ENCODE measurements at places on chromosomes 12 and 14. TPM values are rescaled to one million over a fixed set of nuclear protein-coding genes. Genes with fewer than 3 reads are reported as not detected.
A peak's percentile ranks its signal among the peaks of the same experiment; 100 is the strongest.

Gene VDR
- 13.1 TPM for total RNA-seq

DNA sequence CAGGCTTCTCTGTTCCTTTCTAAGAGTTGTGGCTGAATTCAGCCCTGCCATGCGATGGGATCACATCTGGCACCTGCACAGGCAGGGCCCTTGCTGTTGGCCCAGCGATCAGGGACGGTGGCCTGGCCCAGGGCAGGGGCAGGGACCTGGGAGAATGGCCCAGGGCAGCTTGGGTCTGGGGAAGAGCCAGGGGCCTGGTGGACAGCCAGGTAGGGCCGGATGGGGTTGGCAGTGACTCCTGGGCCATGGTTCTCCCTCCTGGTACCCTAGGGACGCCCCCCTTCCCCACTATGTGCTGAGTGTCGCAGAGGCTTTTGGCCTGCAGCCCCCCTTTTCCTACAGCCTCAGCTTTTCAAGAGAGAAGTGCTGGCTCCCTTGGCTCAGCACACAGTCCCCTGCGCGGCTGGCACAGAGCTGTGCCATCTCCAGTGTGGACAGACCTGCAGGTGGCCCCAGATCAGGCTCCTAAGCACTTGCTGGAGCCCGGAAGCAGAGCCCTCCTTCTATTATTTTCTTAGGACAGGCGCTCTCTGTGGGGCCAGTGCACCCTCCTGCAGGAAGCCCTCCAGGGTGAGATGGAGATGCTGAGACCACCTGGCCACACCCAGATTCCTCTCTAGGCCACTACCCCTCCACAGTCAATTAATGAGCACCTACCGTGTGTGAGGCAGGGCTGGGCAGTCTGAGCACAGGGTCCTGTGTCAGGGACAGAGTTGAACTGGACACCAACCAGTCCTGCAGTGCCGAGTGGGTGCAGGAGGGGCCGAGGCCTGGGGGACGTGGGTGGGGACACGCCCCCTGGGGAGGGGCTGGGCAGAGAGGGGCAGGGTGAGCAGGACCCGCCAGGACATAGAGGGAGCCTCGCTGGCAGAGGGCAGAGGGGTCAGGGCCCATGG lies 267.6 kb downstream of the ADGRD1 start:
- no peaks in the 10 kb centered on the region for H3K4me1 ChIP-seq
- H3K27ac ChIP-seq, result no peak overlapping the region
- H3K36me3 ChIP-seq, result no peaks in the 10 kb centered on the region
- H3K27me3 ChIP-seq, result no peaks in the 10 kb centered on the region
- H3K4me3 ChIP-seq, result no peak overlapping the region
- DNase-seq, result no peak

Gene SUPT16H
- total RNA-seq, result 13.5 TPM

- no peak overlapping the region for H3K4me3 ChIP-seq
- H3K27me3 ChIP-seq, result no peaks in the 10 kb centered on the region
- no peaks in the 10 kb centered on the region for H3K4me1 ChIP-seq
- no peaks in the 10 kb centered on the region for H3K36me3 ChIP-seq
- DNase-seq, result no peak
Observed at GRCh38 chr14:29042551-29042950, 276.0 kb downstream of the FOXG1 start.

Gene APOF
- not detected for total RNA-seq

GRCh38 chr12:68953536-68953935 lies 20.6 kb upstream of the CPM start:
- DNase-seq, result no peak
- H3K36me3 ChIP-seq, result no peaks in the 10 kb centered on the region
- H3K4me3 ChIP-seq, result no peak overlapping the region
- no peaks in the 10 kb centered on the region for H3K4me1 ChIP-seq
- no peaks in the 10 kb centered on the region for H3K27me3 ChIP-seq
- no peak overlapping the region for H3K27ac ChIP-seq

Gene ANKS1B
- 8.2 TPM for total RNA-seq

DNA sequence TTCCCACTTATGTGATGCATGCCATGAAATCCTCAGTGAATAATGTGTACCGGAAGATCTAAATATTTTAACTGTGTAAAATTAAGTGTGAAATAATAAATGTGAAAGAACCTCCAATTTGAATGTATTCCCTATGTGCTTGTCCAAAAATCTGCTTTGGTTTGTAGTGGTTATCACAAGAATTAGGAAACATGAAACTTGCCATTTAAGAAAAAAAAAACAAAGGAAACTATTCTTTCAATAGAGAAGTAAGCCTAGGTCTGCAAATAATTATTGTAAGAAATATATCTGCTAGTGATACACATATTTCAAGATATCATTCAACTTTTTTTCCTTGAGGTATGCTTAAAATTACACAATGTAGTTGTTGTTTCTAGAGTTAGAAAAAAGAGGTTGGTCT lies 500.4 kb downstream of the SLC6A15 start:
- H3K4me1 ChIP-seq, result no peaks in the 10 kb centered on the region
- no peaks in the 10 kb centered on the region for H3K27me3 ChIP-seq
- no peak overlapping the region for H3K4me3 ChIP-seq
- H3K27ac ChIP-seq, result no peak overlapping the region
- no peaks in the 10 kb centered on the region for H3K36me3 ChIP-seq

DNA sequence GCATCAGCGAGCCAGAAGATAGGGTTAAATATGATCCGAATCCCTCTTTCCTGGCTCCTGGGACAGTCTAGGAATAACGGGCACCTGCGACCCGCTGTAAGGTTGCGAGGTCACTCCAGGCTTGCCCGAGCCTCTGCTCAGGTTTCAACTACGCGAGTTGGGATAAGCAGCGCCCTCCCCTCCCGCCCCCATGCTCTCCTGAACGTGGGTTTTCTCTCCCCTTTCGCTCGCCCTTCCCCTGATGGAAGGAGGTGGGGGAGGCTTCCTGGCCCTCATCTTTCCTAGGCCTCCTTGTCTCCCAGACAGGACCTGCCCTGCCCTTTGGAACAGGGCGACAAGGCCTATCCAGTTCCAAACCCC lies 753 bp upstream of the ATP5MC2 start:
- no peak for DNase-seq
- no peaks in the 10 kb centered on the region for H3K27me3 ChIP-seq
- H3K4me3 ChIP-seq, result peak overlapping the region; percentile 74
- peaks cover 22% of the 10 kb centered on the region for H3K4me1 ChIP-seq

DNA sequence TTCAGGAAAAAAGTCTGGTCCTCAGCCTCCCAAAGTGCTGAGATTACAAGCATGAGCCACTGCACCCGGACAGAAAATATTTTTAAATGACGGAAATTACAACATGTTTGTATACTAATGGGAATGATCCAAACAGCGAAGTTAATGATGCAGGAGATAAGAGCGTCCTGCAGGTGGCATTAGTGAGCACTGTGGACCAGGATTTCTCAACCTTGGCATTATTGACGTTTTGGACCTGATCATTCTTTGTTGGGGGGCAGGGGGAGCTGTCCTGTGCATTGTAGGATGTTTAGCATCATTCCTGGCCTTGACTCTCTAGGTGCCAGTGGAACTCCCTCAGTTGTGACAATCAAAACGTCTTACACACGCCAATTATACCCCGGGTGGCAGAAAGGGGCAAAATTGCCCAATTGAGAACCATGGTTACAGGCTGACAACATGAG lies 34.1 kb downstream of the SCFD1 start:
- DNase-seq, result no peak
- no peak overlapping the region for H3K4me3 ChIP-seq
- H3K27me3 ChIP-seq, result no peaks in the 10 kb centered on the region
- peak overlapping the region; percentile 8 for H3K27ac ChIP-seq
- no peaks in the 10 kb centered on the region for H3K4me1 ChIP-seq
- H3K36me3 ChIP-seq, result peaks cover 59% of the 10 kb centered on the region

Gene PRKAB1
- 41.2 TPM for total RNA-seq

- no peak overlapping the region for H3K4me3 ChIP-seq
- no peaks in the 10 kb centered on the region for H3K36me3 ChIP-seq
- no peak overlapping the region for H3K27ac ChIP-seq
- DNase-seq, result no peak
Observed at GRCh38 chr12:31631023-31631724, 28.3 kb upstream of the ETFBKMT start.

Gene STXBP6
- 0.21 TPM for total RNA-seq

DNA sequence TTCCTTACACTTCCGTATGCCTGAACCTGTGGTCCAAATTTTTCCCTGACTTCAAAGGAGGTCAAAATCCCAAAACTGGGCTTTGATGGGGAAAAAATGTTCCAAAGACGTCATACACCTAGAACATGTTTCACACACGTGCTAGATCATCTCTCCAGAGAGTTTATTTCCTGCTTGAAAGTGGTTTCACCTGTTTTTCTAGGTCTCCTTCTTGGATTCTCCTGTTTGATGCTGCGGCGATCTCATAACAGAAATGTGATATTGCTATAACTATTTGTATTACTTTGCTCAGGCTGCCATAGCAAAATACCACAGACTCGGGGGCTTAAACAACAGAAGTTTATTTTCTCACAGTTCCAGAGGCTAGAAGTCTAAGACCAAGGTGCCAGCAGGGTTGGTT lies 19.7 kb upstream of the TMCC3 start:
- no peak for DNase-seq
- no peaks in the 10 kb centered on the region for H3K36me3 ChIP-seq
- H3K4me1 ChIP-seq, result no peaks in the 10 kb centered on the region
- no peak overlapping the region for H3K27ac ChIP-seq
- no peak overlapping the region for H3K4me3 ChIP-seq

Gene MIP
- total RNA-seq, result not detected

Gene LRRIQ1
- not detected for total RNA-seq

DNA sequence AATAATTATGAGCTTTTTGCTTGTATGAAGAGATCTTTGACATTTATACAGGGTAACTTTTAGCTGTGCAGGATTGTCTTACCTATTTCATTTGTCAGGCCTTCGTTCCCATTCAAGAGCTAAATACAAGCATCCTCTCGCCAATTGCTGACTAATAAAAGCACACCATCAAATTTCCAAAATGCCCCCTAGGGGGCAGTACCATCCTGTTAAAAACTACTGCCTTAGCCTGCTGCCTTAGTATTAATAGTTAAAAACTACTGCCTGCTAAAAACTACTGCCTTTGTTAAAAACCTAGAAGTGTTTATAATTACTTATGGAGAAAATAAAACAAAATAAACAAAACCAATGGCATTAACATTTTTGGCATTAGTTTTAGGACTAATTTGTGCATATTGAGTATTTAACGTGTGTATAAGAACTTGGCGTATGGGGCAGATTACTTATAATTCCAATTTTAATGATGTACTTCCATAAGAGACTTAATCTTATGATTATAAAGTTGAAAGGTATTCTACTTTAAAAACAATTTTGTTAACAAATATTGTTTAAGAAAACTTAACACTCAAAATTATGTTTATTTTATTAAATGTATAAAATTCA lies 3.0 kb upstream of the IFI27L2 start:
- no peak for DNase-seq
- H3K4me3 ChIP-seq, result no peak overlapping the region
- no peak overlapping the region for H3K27ac ChIP-seq
- H3K36me3 ChIP-seq, result no peaks in the 10 kb centered on the region

Gene CAPS2
- total RNA-seq, result 11.0 TPM

Gene KLRD1
- 0.11 TPM for total RNA-seq

DNA sequence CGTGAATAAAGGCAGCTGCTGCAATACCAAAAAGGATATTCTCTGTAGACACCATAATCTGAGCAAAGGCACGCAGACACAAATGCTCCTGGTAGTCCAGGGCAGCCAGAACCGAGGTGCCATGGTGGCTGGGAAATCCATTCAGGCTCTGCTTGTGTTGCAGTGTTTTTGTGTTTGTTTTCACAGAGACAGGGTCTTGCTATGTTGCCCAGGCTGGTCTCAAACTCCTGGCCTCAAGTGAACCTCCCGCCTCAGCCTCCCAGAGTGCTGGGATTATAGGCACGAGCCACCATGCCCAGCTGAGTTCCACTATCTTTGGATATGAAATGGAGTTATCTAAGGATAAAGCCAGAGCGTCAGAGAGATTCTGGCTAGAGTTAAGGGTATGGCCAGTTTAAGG lies 39.8 kb downstream of the DCAF4 start:
- no peak overlapping the region for H3K4me3 ChIP-seq
- H3K27ac ChIP-seq, result no peak overlapping the region
- H3K27me3 ChIP-seq, result no peaks in the 10 kb centered on the region
- peaks cover 10% of the 10 kb centered on the region for H3K36me3 ChIP-seq
- H3K4me1 ChIP-seq, result no peaks in the 10 kb centered on the region

Gene SLC5A8
- 0.11 TPM for total RNA-seq

Gene SDR39U1
- 98.3 TPM for total RNA-seq

DNA sequence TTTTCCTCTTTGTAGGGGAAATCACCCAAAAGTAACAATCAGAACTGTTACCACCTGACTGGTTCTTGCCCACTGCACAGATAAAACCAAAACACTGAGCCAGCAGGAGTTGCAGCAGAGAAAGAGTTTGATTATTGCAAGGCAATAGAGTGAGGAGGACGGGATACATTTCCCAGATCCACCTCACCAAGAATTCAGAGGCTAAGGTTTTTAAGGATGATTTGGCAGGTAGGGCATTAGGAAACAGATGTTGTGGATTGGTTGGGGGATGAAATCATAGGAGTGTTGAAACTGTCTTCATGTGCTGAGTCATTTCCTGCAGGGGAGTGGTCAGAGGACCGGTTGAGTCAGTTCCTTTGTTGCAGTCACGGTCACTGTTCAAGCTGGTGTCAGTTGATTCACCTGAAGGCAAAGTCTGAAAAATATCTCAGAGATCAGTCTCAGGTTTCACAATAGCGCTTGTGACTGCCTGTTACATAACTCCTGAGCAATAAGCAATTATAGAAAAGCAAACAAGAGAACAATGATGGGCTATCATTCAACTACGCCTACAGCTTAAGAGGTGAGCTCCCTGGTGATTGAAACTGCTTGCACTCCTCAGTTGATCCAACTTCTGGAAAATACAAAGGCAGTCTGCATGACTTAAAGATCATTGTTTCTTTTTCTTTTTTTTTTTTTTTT lies 20.3 kb upstream of the AMN1 start:
- H3K27ac ChIP-seq, result no peak overlapping the region
- no peaks in the 10 kb centered on the region for H3K36me3 ChIP-seq
- H3K4me3 ChIP-seq, result no peak overlapping the region

GRCh38 chr12:12974211-12974610 lies 22.2 kb upstream of the GPRC5D start:
- no peak for DNase-seq
- no peak overlapping the region for H3K4me3 ChIP-seq
- no peaks in the 10 kb centered on the region for H3K27me3 ChIP-seq
- peaks cover 35% of the 10 kb centered on the region for H3K36me3 ChIP-seq

Gene GNB3
- total RNA-seq, result 10.4 TPM

DNA sequence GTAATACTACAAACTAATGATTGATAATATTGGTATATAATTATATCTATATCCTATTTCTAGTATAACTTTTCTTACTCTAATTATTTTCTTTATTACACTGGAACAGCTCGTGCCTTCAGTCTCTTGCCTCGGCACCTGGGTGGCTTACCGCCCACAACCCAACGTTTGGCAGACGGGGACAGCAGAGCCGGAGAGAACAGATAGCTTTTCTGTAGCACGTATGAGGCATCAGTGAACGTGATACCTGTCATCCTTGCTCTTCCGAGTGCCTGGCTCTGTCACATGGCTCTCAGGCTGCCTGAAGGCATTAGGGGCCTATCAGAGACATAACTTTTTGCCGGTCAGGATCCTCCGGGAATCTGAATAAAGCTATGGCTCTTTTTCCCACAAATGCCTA lies 5.5 kb downstream of the PUS1 start:
- H3K27me3 ChIP-seq, result no peaks in the 10 kb centered on the region
- peaks cover 8% of the 10 kb centered on the region for H3K4me1 ChIP-seq
- no peak for DNase-seq

All from ascending aorta (tissue), 2 donors.